NCI-H2029 treated with DMSO at 0.1 percent for 48 hours (cell line): ENCODE measurements at places on chromosomes 5 and 9.

DNA sequence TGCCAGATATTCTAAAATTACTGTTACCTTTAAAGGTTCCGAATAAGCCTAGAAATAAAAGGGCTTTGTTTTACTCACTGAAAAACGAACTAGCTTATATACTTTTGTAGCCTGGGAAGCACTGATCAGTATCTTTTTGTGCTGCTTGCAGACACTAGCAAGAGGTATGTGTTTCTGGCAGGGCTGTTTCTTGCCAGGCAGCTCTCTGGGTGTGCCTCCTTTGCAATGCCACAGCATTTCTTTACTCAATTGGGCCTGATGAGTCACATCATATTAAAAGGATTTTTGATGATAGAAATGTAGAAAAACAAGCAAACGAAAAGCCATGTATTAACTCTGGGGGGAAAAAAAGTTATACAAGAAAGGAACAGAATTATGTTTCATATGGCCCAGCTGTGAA, 35.6 kb downstream of the CD180 start:
- DNase-seq: no peak

GRCh38 chr5:33772380-33772897, 119.4 kb downstream of the ADAMTS12 start:
- no peak for DNase-seq

- no peak for DNase-seq
Measured at GRCh38 chr5:15387931-15388524, 112.0 kb upstream of the FBXL7 start.

GRCh38 chr9:90433398-90433941, 209.2 kb downstream of the DIRAS2 start:
- DNase-seq: no peak

- no peak for DNase-seq
Measured at GRCh38 chr5:96819806-96820205, 12.1 kb upstream of the ERAP1 start.

DNA sequence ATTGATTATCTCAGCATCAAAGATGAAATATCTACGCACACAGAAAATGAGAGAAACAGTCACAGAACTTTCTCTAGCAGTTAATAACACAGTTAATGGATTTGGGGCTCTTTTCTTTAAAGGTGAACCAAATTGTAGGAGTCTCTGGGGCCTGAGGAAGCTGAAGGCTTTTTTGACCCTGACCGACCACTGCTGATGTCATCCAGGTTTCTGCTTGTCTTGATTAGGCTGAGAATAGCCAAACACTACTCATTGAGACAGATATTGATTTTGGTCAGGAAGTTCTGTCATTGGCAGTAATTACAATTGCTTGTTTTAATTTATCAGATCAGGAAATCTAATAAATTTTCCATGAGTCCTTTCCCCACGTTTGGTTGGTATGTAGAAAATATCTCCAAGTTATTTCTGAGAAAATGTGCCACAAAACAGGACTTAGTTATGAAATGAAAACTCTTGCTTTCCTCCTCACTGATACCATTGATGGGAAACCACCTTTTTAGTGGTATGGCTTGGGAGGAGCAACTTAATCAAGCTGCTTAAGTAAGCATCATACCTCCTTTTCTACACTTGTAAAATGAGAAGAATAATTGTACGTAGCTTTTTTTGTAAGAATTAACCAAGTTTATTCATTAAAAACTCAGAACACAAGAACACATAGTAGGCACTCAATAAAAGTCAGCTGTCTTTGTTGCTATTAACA, 19.7 kb downstream of the CARTPT start:
- no peak for DNase-seq

GRCh38 chr5:125274211-125274610, 527.8 kb upstream of the ZNF608 start:
- no peak for DNase-seq

DNA sequence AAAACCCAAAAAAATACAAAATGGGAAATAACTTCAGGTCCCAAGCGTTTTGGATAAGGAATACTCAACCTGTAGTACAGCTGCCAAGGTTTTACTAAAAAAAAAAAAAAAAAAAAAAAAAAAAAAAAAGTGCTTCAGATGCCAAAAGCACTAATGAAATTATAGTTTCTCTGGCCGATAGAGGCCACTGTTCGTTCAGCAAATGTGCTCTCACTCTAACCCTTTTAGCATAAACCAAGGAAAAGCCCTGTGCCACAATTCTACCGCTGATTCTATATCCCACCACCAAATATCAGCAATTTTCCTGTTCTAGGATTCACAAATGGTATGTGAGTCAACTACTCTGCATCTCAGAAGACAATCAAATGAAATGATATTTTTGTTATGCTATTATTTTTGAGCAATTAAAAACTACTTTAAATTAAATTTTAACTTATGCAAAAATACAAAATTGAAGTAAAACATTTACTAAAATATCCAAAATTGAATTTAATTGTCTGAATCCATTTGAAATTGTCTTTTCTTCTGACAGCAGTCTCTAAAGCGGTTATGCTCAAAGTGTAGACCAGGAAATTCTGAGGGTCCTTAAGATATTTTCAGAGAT, 79.8 kb downstream of the RICTOR start:
- DNase-seq: no peak

GRCh38 chr5:37737326-37738056, 102.3 kb downstream of the GDNF start:
- DNase-seq: no peak

- DNase-seq: no peak
Measured at GRCh38 chr5:58974601-58975000, 391.7 kb downstream of the RAB3C start.

DNA sequence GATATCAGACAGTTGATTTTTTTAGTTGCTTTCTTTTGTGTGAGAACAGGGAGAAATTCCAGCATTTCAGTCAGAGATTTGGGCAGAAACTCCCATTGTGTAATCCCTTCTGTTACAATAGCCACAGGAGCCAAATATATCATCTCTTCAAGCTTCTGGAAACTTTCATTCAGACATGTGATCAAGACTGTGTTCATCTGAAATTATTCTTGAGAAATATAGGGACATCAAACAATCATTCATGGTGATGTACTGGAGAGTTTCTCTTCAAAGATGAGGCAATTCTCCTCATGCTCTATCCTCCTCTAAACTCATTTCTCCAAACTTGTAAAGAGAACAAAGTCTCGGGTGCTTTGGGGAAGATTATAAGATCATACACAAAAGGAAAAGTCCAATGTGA, 35.2 kb upstream of the CSNK1G3 start:
- DNase-seq: no peak

DNA sequence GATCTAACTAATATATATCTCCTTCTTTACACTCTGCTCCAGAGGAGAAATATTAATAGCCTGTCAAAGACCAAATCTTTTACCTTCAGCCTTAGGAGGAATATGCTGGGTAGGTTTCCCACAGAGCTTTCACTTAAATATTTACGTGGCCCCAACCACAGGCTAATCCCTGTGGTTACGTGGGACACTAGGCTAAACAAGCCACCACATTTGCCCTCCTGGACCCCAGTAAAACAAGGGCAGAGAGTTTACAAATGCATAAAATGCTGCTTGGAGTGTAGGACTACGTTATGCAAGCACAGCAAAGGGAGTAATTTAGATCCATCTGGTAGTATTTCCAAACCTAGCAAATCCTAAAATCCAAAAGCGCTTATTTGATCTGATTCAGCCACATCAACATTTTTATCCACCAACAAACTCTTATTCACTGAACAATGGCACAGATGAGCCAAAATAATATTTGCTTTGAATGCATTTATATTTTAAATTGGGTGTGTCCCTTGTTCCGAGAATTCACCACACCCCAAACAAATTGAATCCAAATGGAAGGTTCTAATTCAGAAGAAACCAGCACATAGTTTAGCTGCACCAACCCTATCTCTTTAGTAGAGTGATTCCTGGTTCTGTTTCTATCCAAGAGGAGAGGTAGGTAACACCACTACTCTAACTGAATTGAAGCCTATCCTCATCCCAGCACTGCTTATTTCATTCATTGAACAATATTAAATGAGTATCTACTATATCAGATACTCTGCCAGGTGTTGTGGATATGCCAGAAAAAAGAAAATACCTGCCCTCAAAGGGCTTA, 179.0 kb downstream of the TSSK1B start:
- no peak for DNase-seq

GRCh38 chr5:169798438-169798837, 161.4 kb downstream of the DOCK2 start:
- no peak for DNase-seq
